Activated gamma-delta T cell treated with Interleukin-2 at 50 U/mL for 16 hours (primary cell): ENCODE measurements at places on chromosomes 13 and 19.
A peak's percentile ranks its signal among the peaks of the same experiment; 100 is the strongest.

DNA sequence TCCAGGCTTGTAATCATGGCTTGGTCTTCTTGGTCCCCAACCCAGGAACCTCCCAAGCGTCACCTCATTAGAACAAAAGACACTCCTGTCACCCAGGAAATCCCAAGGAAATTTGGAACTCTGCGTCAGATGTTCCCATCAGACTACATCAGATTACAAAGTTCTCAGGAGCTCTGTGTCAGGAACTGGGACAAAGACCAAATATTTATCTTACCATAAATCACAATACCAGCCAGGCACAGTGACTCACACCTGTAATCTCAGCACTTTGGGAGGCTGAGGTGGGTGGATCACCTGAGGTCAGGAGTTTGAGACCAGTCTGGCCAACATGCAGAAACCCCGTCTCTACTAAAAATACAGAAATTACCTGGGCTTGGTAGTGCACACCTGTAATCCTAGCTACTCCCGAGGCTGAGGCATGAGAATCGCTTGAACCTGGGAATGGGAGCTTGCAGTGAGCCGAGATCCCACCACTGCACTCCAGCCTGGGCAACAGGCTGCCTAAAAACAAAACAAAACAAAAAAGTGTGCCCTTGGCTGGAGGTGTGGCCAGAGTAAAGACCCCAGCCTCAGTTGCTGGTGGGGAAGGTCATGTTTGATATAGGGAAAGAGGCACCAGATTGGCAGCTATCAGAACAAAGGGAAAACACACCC lies 16.7 kb upstream of the CCDC124 start:
- no peak for DNase-seq

DNA sequence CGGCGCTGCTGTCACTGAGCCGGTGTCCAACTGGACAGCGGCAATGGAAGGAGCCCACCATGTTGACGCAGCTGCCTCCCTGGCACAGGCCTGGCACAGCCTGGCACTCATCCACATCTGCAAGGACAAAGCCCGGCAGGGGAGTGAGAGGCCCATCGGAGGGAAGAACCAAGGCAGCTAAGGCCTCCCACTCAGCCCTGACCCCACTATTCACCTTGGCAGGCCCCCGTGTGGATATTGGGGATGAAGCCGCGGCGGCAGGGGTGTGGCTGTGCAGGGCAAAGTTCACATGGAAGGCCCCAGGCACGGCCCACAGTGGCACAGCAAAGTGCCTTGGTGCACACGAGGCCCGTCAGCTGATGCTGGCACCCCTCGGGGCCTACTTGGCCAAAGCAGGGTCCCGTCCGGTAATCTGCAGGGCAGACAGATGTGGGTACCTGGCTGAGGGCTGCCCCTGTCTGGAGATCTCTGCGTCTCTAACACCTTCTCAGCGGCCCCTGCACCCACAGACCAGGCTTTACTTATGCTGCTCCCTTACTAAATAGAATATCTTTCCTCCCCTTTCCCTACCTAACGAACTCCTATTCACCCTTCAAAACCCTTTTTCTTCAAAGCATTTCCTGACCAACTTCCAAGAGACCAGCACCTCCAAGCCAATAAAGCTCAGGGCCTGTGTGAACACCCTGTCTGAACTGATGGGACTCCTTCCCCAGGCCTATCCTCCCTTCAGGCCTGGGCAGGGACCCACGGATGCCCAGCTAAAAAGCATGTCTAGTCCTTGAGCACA lies 7.5 kb downstream of the FBN3 start:
- DNase-seq, result no peak

- DNase-seq, result no peak
Measured at GRCh38 chr19:56637976-56638555, 4.9 kb upstream of the SMIM17 start.

- no peak for DNase-seq
Measured at GRCh38 chr13:76672420-76672819, 213.8 kb downstream of the KCTD12 start.

DNA sequence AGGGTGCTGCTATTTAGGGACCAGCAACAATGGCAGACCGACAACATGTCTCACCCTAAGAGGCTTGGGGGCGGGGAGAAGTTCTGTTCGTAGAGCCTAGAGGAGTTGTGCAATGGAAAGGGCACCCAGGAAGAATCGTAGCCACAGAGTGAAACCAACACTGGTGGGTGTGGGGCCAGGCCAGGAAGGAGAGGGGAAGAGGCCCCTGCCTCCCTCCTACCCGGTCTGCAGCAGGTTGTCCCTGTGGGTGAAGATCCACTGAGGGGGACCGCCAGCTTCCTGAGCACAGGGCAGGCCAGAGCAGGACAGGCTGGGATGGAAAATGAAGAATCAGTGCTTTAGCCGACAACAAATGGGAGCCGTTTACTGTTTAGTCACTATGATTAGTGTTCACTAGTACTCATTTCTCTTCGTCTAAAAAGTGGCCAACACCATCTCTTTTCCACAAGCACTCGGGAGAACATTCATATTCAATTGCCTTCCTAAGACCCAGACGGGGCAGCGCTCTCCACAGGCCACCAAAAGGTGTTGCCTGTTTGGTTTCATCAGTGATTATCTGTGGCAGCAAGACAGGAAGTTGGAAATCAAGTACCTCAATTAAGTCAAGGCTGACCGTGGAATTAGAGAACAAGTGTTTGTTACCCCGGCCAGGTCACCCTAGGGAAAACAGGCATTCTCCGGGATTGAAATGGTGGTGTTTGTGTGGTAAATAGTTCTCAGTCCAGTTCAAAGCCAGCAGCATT lies 1.1 kb upstream of the ATP11A start:
- no peak for DNase-seq

DNA sequence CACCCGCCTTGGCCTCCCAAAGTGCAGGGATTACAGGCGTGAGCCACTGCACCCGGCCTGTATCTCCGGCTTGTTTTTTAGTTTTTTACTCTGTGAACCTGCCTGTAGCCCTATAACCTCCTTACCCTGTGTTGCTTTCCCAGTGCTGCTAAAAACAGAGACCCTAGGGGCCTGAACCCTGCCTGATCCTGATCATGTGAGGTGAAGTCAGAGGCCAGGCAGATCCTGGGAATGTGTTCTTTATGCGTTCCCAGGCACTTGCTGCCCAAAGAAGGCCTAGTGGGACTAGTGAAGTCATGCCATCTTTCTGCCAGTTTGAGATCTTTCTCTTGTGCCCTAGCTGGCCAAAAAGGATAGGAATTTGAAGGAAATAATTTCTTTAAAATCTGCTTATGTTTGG lies 4.6 kb downstream of the UBA2 start:
- no peak for DNase-seq

GRCh38 chr13:26253787-26254582 lies at the start of gene CDK8:
TSS of gene CDK8 (plus strand) at chr13:26254129. CDS start at chr13:26254642, 513 bp downstream.
- peak; percentile 84 for DNase-seq

DNA sequence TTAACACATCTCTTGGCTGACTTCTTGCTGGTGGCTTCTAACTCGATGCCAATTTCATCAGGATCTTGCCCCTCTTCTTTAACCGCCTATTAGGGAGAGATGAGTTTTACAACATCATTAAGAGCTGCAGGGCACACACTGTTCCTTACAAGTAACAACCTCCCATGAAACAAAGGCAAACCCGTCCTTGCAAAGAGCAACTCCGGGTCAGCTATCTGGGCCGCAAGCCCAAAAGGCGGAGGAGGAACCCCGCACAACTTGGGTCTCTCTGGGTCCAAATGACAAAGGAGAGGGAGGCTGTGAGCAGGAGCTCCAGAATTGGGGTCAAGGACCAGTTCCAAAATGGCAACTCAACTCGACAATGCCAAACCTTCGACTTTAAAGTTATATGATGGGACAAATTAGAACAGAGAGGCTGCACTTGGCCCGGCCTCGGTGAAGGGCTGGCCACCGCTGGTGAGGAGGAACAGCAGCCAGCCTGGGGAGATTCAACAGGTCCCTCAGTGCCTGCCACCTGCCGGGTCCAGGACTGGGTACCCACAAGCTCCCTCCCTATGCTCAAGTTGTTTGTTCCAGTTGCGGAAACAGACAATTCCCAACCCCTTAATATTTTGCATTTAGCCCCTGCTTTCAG lies 1.1 kb downstream of the SAFB2 start:
- no peak for DNase-seq
